Stimulated activated CD8-positive, alpha-beta memory T cell treated with anti-CD3 and anti-CD28 coated beads, Interleukin-12 subunit alpha, Interleukin-12 subunit beta, amount 100 ng/mL, for 4 hours (primary cell): ENCODE measurements at places on chromosomes 12 and 14.

GRCh38 chr14:57066887-57067513 is 201.7 kb downstream of the EXOC5 start:
- no peak for DNase-seq

GRCh38 chr14:77318006-77318553 is 2.6 kb downstream of the POMT2 start:
- no peak for DNase-seq

GRCh38 chr12:130800312-130800711 is 38.7 kb downstream of the STX2 start:
- DNase-seq, result no peak

- no peak for DNase-seq
Observed at GRCh38 chr14:32306549-32306948, 22.5 kb upstream of the AKAP6 start.

DNA sequence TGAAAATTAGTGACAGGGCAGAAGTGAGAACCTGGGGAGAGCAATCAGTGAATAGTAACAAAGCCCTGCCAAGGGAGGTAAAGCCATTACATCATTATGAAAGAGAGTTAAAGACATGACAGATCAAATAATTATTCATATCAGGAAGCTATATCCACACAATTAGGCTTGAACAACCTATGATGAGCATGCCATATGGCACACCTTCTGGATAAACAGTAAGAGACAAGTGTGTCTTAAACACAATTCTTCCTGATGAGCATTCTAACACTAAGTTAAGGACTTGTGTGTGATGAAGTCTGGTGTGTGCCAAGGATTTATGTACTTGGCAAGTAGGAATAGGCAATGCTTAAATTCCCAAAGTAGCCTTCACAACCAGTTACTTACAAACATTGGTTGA is 76.1 kb downstream of the GALNT4 start:
- no peak for DNase-seq

- DNase-seq, result no peak
Observed at GRCh38 chr12:96070670-96071279, 35.4 kb upstream of the LTA4H start.

DNA sequence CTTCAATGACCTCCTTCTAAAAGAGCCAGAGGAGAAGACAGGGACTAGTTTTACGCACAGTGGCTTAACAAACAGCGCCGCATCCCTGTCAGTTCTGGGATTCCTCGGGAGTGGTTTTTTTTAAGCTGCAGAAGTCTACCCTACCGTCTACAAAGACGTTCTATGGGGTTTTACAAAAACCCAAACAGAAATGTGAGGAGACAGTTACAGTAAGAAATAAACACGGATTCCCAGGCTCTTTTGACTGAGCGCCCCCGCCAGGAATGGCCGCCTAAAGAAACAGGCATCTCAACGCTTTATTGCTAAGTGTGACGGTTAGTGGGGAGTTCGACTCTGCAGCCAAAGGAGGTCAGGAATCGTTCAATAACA is 484 bp downstream of the ALKBH1 start:
- no peak for DNase-seq

- no peak for DNase-seq
Observed at GRCh38 chr12:79250186-79250585, 385.6 kb downstream of the SYT1 start.

GRCh38 chr14:92121207-92121669 is 268 bp downstream of the NDUFB1 start:
- DNase-seq, result no peak
